LoVo (cell line): ENCODE measurements at places on chromosomes 4 and X.
A peak's percentile ranks its signal among the peaks of the same experiment; 100 is the strongest.

DNA sequence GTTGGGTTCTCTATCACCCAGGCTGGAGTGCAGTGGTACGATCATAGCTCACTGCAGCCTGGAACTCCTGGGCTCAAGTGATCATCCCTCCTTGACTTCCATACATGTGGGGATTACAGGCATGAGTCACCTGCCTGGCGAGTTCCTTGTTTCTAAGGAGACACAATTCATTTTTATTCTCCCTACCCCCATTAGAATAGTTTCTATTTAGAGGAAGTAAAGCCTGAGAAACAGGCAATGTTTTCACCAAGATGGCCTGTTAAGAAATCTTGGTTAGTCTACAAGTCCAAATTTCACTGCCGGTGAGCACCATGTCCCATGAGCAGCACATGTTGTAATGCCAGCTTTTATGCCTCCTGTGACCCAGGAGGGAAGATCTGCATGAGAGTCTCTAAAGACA, 5.7 kb downstream of the CYBB start:
- no peak for DNase-seq

- no peak for DNase-seq
These were observed 132.3 kb upstream of the VCX3A start for GRCh38 chrX:6667048-6667768.

- DNase-seq, result no peak
These were observed 46.9 kb upstream of the SYTL5 start for GRCh38 chrX:37959212-37960021.

DNA sequence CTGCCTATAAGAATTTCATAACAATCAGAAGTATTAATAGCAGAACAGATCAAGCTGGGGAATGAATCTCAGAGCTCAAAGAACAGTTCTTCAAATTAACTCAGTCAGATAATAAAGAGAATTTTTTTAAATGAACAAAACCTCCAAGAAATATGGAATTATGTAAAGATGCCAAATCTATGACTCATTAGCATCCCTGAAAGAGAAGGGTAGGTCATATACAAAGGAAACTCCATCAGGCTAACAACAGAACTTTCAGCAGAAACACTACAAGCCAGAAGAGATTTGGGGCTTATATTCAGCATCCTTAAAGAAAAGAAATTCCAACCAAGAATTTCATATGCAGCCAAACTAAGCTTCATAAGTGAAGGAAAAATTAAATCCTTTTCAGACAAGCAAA, 28.6 kb downstream of the CBR4 start:
- no peak for DNase-seq

DNA sequence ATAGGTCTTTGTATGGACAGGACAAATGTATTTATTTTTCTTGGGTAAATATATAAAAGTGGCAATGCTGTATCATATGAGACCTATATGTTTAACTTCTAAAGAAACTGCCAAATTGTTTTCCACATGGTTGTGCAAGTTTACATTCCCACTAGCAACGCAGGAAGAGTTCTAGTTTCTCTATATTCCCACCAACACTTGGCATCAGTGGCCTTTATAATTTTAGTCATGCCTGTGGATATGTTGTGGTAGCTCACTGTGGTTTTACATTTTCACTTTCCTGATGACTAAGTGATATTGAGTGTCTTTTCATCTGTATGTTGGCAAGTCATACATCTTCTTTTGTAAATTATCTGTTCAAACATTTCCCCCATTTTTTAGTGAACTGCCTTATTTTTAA, 126.0 kb downstream of the EMCN start:
- no peak for DNase-seq

DNA sequence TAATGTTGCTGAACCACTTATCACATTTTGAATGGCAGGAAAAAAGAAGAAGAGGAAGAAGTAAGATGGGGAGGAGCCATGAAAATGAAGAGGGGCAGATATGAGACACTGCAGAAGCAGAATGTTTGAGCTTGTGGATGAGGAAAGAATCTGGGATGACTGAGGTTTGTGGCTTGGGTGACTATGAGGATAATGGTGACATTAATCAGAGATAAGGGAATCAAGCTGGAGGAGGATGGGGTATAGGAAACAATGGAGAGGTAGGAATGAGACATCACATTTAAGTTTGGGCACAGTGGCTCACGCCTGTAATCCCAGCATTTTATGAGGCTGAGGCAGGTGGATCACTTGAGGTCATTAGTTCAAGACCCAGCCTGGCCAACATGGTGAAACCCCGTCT, 19.1 kb upstream of the PHF8 start:
- DNase-seq, result no peak

GRCh38 chrX:98071331-98071730, 1187.6 kb downstream of the RPA4 start:
- DNase-seq, result no peak

DNA sequence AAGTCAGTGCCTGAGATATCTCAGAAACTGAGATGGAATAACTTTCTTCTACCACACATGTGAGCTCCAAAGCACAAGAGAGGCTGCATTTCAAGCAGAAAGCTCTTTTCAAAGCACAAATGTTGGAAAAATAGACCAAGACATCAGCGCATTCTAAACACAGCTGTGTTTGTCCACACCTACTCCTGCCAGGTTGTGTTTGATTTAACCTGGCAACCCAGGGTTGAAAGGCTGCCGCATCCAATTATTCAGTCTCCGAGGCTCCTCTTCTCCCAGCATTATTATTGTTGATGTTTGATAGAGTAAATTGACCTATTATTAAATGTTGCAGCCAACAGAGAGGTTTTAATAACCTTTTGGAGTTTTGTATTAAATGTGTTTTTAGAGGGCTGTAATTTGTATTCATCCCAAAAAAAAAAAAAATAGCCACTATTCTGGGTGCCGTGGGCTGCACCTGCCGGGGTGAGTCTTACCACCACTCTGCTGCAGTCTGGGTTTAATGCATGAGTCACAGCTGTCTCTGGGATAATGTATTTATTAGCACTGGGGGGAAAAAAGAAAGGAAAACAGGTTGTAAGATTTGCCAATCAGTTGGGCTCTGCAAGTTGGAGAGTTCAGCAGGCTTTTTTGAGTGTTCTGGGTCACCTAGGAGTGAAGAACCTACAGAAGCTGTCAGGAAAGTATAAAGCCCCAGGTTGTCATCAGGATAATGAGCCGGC, 105.2 kb upstream of the NOCT start:
- DNase-seq, result no peak

DNA sequence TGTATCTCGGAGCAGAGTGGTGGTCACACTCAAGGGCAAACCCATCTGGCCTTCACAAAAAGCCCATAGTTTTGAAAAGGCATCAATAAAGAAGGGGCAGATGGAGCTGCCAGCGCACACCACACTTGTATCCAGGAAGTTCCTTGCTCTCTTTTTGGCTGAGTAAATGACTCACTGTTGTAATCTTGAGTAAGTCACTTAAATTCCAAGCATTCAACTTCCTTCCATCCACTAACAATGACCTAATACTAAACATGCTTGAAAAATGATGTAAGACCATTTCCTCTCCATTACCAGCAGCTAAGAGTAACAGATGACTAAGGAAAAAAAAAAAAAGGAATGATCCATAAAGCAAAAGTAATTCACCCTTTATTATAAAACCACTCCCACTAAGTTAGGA, 32.4 kb upstream of the MYOZ2 start:
- DNase-seq, result peak; percentile 86

- no peak for DNase-seq
These were observed 37.9 kb downstream of the CUL4B start for GRCh38 chrX:120522820-120523219.

- no peak for DNase-seq
These were observed 24.6 kb downstream of the NYX start for GRCh38 chrX:41471786-41472185.

DNA sequence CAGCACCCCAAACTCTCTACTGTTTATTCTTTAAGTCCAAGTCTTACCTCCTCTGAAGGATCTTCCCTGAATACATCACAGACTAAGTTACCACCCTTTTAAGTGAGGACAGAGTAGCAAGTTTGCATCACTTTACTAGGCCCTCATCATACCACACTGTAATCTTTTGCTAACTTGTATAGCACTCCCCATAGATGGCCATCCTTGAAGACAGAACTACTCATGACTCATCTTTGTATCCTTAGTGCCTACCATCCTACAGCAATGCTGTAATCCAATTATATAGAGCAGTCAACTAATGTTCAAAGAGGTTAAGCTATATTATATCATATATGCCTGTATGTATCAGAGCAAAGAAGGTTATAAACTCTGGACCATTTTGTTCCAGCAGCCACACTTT, 101.4 kb downstream of the ADAMTS3 start:
- DNase-seq, result no peak

DNA sequence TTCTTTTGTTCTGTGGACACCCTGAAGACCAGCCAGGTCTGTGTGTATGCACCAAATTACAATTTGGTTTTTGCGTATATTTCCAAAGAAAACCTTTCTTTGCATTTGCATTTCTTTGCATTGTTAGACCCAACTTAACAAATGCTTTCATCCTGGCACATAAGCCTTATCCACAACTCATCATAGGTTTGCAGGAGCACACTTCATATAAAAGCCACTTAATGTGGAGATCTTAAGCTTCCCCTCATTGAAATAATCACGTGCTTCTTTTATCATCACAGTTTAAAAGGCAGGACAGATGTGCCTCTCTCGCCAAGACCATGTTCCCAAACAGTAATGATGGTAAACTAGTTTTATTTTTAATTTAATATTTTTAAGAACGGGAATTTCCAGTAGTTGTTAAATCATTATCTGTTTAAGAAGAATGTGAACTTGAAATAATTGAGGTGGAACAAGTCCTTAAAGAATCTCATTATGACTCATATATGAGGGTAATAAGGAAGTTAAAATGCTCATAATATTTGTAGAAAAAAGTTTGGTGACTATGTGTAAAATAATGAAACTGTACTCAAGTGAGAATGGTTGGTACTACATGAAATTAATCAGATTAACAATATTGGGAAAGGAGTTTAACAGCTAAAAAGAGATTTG, 65.5 kb downstream of the GLRA3 start:
- peak; percentile 70 for DNase-seq

DNA sequence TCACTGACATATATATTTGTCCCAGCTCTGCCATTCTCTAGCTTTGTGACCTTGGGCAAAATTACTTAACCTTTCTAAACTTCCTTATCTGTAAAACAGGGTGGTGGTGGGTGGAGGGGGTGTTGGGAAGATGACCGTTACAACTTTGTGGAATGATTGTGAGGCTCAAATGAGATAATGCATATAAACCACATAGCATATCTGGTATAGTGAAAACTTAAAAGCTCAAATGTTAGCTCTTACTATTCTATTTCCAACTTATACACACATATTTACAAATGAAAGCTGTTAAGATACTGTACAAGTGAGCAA, 52.9 kb upstream of the HPRT1 start:
- no peak for DNase-seq

- DNase-seq, result no peak
These were observed 106.0 kb downstream of the ASMT start for GRCh38 chrX:1720836-1721235.

DNA sequence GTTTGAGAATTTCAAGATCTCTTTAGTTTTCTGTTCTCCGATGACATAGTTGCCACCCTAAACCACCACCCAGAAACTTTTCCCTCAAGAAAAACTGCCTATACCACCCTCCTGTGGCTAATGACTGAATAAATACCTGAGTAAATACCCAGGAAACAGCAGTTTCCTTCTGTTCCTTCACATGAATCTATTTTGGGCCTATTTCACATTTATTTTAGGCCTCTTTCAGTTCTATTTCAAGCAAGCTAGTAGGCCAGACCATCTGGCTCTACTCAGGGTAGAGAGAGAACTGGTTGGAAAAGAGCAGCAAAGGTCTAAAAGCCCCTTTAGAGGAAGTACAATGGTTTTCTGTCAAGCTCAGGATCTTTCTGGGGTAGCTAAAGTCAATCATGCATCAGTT, 23.4 kb downstream of the ARHGEF9 start:
- no peak for DNase-seq

GRCh38 chrX:120839491-120839890, 36.2 kb downstream of the CT47B1 start:
- DNase-seq, result no peak
